ENCODE measurements at places on chromosomes 3 and 15. TPM values are rescaled to one million over a fixed set of nuclear protein-coding genes. Genes with fewer than 3 reads are reported as not detected.

MCTP2 gene
- total RNA-seq: 0.18 TPM

GOLGA6L4 gene
- total RNA-seq: 0.29 TPM

SCN5A gene
- not detected for total RNA-seq

ACKR4 gene
- total RNA-seq: 0.58 TPM

CPLX3 gene
- total RNA-seq: not detected

SMCO1 gene
- total RNA-seq: not detected

ATP13A4 gene
- total RNA-seq: not detected

ZDHHC19 gene
- not detected for total RNA-seq

PAK2 gene
- total RNA-seq: 43.8 TPM

TIMP4 gene
- total RNA-seq: 21.3 TPM

LSMEM2 gene
- total RNA-seq: not detected

OXSR1 gene
- 29.7 TPM for total RNA-seq

MKRN3 gene
- total RNA-seq: not detected

NEK4 gene
- 11.8 TPM for total RNA-seq

AADAC gene
- total RNA-seq: not detected

SOX14 gene
- not detected for total RNA-seq

IL1RAP gene
- total RNA-seq: 11.7 TPM

ZKSCAN7 gene
- total RNA-seq: 4.9 TPM
